Lung (tissue), 17 donors: ENCODE measurements at places on chromosomes 7 and 10. TPM values are rescaled to one million over a fixed set of nuclear protein-coding genes. Genes with fewer than 3 reads are reported as not detected.

DNA sequence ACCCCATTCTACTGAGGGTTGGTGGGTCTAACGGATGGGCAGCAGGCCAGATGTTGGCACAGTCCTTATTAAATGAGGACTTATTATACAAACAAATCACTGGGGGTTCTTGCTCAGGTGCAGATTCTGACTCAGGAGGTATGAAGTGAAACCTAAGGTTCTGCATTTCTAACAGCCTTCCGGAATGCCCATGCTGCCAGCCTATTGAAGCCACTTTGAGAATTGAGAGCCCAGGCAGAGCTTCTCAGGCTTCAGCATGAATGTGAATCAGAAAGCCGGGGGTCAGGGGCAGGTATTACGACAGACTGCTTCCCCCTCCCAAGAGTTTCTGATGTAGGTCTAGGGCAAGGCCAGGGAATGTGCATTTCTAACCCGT, 34.1 kb upstream of the NPFFR1 start:
- H3K4me1 ChIP-seq = no peaks in the 10 kb centered on the region
- no peak for DNase-seq
- H3K4me3 ChIP-seq = no peak overlapping the region
- no peaks in the 10 kb centered on the region for H3K27me3 ChIP-seq
- no peaks in the 10 kb centered on the region for H3K36me3 ChIP-seq
- H3K27ac ChIP-seq = no peak overlapping the region

- no peaks in the 10 kb centered on the region for H3K27me3 ChIP-seq
- peak; percentile 69 for DNase-seq
- no peaks in the 10 kb centered on the region for H3K36me3 ChIP-seq
- H3K4me1 ChIP-seq = peaks cover 6% of the 10 kb centered on the region
- H3K27ac ChIP-seq = no peak overlapping the region
These were observed 251.0 kb upstream of the NPSR1 start for GRCh38 chr7:34406848-34407530.

Gene ZNF117
- 11.7 TPM for total RNA-seq

Gene MPP7
- total RNA-seq = 37.2 TPM

Gene CRTAC1
- 82.4 TPM for total RNA-seq

DNA sequence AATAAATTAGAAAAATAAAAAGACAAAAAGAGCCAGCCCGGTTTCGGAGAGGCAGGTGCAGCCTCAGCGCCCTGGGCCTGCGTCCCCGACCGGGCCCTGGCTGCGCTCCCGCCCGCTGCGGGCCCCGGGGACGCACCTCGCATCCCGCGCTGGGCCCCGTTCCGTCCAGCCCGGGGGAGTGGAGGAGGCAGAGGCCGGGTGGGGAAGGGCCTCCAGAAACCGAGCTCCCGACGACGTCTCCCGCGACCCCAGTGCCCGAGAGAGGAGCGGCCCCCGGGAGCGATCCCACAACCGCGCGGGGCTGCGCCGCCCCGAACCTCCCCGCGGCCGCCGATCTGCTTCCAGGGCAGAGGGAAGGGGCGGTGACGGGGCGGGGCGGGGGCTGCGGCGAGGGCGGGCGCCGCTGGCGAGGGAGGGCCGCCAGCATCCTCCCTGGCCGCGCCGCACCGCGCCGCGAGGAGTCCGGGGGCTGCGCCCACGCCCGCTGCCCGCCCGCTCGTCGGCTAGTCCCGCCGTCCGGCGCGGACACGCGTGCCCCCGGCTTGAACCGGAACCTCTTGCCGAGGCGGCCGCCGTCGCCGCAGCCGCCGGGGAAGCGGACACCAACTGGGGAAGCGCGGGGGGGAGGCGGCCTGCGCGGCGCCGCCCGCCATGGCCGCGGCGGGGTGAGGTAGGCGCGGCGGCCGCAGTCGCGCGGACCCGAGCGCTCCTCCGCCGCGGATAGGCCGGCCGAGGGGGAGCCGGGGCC, at the start of gene CCNY:
TSS of gene CCNY (plus strand) at position 426 of the 748 bp plus-strand sequence. CDS start 545 bp downstream, outside the sequence.
- DNase-seq = peak; percentile 84
- peaks cover 8% of the 10 kb centered on the region for H3K4me1 ChIP-seq

- no peaks in the 10 kb centered on the region for H3K36me3 ChIP-seq
- no peak for DNase-seq
- no peak overlapping the region for H3K4me3 ChIP-seq
- no peaks in the 10 kb centered on the region for H3K27me3 ChIP-seq
These were observed 48.1 kb downstream of the SH2D4B start for GRCh38 chr10:80585812-80586211.

Gene ANKRD30A
- not detected for total RNA-seq

Gene ZNF239
- total RNA-seq = 4.2 TPM

Gene STEAP1B
- total RNA-seq = 1.5 TPM

DNA sequence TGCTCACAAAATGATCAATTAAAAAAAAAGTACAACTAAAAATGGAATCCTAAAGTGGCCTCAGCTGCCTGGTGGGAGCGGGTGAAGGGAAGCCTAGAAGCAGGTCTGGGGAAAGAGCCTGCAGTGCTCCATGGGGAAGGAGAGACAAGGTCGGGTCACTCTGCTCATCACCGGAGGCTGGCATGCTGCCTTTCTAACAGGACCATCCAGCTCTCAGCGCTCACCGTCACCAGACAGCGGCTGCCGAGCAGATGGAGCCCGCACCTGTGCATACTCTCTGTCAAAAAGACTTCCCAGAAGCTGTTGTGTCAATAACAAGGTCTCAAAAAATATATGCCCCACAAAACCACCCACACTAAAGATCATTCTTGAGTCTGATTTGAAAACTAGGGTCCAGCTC, 112.8 kb downstream of the BAMBI start:
- no peaks in the 10 kb centered on the region for H3K27me3 ChIP-seq
- no peak overlapping the region for H3K27ac ChIP-seq
- peaks cover 22% of the 10 kb centered on the region for H3K4me1 ChIP-seq
- no peaks in the 10 kb centered on the region for H3K36me3 ChIP-seq
- H3K4me3 ChIP-seq = no peak overlapping the region

GRCh38 chr7:75965617-75966016, 28.8 kb downstream of the TMEM120A start:
- no peak for DNase-seq
- H3K4me1 ChIP-seq = peaks cover 21% of the 10 kb centered on the region
- H3K36me3 ChIP-seq = peaks cover 19% of the 10 kb centered on the region
- H3K4me3 ChIP-seq = no peak overlapping the region
- peak overlapping the region; percentile 84 for H3K27ac ChIP-seq
- no peaks in the 10 kb centered on the region for H3K27me3 ChIP-seq

DNA sequence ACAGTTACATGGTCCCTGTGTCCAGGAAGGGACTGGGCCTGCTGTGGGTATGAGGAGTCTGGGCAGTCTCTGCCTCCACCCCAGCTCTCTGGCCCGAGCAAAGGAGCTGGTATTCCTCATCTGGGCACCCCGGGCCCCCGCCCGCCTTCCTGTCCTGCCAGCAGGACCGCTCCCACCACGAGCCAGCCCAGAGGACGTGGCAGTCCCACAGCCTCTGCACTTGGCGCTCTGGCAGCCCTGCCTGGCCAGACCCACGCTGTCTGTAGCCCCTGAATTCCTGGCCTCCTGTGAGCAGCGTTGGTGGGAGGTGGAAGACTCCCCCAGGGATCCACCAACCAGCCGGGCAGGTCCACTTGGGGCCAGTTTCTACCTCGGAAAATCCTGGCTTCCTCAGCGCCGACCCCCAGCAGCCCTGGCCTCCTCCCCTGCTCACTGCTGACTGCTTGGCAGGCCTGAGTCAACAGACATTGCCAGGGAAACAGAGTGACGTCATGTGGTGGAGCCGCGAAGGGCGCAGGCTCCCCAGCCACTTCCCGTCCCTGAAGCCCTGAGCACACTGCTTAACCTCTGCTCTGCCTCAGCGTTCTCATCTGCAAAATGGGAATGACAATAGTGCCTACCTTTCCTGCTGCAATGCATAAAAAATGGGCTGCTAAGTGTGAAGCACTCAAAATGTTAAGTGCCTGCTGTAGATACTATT, 21.6 kb upstream of the LIMK1 start:
- DNase-seq = peak; percentile 78
- no peaks in the 10 kb centered on the region for H3K36me3 ChIP-seq
- H3K27me3 ChIP-seq = no peaks in the 10 kb centered on the region

- no peaks in the 10 kb centered on the region for H3K27me3 ChIP-seq
- peaks cover 5% of the 10 kb centered on the region for H3K4me1 ChIP-seq
- H3K27ac ChIP-seq = peak overlapping the region; percentile 95
- H3K36me3 ChIP-seq = peaks cover 12% of the 10 kb centered on the region
These were observed 735 bp downstream of the ZNF394 start for GRCh38 chr7:99499371-99499720.

Gene CYP3A7
- total RNA-seq = 0.71 TPM

GRCh38 chr7:116955801-116956476, 2.6 kb downstream of the ST7 start:
- DNase-seq = peak; percentile 74
- no peaks in the 10 kb centered on the region for H3K27me3 ChIP-seq
- H3K27ac ChIP-seq = peak overlapping the region; percentile 77
- H3K36me3 ChIP-seq = no peaks in the 10 kb centered on the region
- H3K4me1 ChIP-seq = peaks cover 6% of the 10 kb centered on the region
- no peak overlapping the region for H3K4me3 ChIP-seq

DNA sequence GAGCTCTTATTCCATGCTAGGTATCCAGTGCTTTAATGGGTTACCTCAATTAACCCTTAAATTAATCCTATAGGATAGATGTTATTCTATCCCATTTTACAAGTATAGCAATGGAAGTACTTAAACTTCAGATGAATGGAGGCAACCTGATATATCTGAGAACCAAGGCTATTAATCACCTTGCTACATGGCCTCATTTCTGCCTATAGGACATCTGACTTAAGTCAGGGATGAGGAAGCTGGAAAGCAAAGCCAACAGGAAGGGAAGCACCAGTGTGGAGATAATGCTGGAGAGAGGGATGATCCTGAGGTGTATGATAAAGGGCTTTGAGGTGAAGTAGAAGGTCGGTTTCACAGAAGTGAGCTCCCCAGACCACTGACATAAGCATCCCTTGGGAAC, 132.3 kb downstream of the CHN2 start:
- no peak for DNase-seq
- no peaks in the 10 kb centered on the region for H3K36me3 ChIP-seq
- no peaks in the 10 kb centered on the region for H3K27me3 ChIP-seq

DNA sequence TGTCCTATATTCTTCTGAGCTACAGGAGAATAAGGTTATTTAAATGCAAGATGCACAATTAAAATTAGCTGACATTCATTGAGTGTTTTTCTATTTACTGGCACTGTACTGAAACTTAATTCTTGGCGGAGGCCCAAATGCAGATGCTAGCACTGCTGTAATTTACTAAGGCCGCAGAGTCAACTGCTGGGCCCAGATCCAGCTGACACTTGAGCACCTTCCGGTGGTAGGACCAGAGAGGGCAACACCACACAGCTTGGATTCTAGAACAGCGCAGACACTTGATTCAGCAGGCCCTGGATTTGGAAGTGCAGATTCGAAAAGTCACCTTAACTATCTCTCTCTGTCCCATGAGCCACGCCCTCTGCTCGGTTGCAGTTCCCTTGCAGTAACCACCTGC, 228.6 kb upstream of the TMEM72 start:
- no peak overlapping the region for H3K4me3 ChIP-seq
- peak; percentile 32 for DNase-seq
- no peaks in the 10 kb centered on the region for H3K36me3 ChIP-seq
- no peak overlapping the region for H3K27ac ChIP-seq
- no peaks in the 10 kb centered on the region for H3K27me3 ChIP-seq
- H3K4me1 ChIP-seq = no peaks in the 10 kb centered on the region

GRCh38 chr7:28804990-28805389, 153.1 kb downstream of the TRIL start:
- no peak for DNase-seq
- H3K4me3 ChIP-seq = no peak overlapping the region
- H3K27me3 ChIP-seq = no peaks in the 10 kb centered on the region

DNA sequence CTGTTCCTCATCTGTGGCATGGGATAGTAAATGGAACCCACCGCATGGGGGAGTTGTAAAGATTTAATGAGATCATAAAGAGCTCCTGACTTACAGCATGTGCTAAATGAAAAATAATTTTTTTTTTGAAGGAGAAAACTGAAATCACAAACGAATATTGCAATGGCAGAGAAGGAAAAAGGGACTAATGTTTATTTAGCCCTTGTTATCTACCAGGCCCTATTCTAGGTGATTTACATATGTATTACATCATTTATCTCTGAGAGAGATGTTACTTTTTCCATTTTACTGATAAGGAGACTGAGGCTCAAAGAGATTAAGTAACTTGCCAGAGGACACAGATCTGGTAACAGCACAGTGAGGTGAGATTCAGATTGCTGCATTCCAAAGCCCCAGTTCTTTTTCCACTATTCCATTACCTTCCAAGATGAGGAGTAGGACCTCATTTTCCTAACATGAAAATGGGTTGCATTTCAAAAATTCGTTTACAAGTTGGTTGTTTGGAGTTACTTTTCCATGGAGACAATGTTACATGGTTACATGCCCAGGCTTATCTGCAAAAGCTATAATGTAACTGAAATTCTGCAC, 28.6 kb downstream of the VCL start:
- DNase-seq = no peak
- no peaks in the 10 kb centered on the region for H3K4me1 ChIP-seq
- H3K4me3 ChIP-seq = no peak overlapping the region
- no peaks in the 10 kb centered on the region for H3K27me3 ChIP-seq
